ENCODE measurements at places on chromosomes 6 and 20.

DNA sequence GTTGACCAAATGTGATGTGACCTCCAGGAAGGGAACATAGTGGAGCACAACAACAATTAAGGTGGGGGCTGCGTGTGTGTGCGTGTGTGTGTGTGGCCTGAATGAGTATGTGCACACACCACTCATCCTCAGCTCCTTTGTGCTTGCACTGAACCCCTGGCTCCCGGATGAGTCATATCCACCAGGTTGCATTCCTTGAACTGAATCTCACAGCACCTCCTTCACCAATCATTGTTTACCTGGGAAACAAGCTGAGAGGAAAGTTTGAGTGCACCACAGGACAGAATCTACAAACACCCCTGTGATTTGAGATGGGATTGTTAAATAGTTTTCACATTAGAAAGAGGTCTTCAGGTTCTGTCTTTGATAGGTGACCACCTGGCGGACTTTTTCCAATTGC is 33.7 kb upstream of the GPR6 start:
- DNase-seq, result no peak

- DNase-seq, result no peak
These were observed 255.4 kb upstream of the STXBP5 start for GRCh38 chr6:146948790-146949342.

GRCh38 chr6:41049521-41049920 is 3.5 kb upstream of the APOBEC2 start:
- DNase-seq, result no peak

GRCh38 chr6:166435574-166435973 is 52.8 kb upstream of the MPC1 start:
- peak; percentile 33 for DNase-seq

DNA sequence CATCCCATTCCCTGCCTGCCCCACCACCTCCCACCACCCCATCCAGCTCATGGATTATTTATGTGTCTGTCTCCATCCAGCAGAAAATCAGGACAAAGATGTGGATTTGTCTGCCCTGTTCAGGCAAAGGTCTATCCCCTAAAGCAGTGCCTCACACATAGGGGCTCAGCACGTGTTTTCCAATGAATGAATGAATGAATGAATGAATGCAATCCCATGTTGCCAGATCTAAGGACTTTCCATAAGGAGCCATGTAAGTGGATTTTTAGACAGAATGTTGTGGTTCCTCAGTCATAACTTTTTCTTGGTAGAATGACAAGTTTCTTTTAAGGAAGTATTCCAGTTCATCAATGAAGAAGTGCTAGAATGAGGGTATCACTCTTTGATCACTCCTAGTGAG is 133.7 kb downstream of the RNASET2 start:
- no peak for DNase-seq

- DNase-seq, result peak; percentile 72
These were observed 10.3 kb upstream of the TULP1 start for GRCh38 chr6:35522660-35523658.

DNA sequence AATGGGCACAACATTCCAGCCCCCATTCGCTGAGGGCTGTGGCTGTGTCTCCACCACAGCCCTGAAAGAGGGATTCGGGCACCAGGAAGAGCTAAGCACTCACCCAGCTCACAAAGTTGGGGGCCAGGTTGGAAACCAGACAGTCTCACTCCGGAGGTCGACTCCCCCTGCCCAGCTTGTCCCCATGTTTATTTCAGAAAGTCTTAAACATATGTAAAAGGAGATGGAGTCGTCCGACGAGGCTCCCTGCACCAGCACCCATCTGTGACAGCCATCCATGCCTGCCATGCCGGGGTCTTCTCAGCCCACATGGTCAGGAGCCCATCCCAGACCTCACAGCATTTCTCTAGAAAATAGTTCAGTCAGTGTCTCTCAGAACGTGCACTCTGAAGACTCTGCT is 63.6 kb upstream of the STX16 start:
- no peak for DNase-seq

DNA sequence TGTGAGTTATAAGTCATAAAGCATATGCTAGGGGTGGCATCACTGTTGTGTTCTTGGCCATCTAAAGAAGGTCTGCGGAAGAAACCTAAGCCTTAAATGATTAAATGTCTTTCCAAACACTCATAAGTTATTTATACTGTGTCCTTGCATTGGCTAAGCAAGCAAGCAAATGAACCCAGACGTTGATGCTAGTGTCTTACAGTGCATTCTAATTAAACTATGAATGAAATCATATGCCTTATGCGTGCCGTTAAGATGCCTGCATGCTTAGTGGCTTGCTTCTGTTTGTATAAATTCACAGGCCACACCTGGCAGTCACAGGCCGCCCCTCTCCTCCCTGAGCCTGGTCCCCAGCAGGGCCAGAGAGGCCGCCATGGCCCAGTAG is 49.9 kb downstream of the RIN2 start:
- DNase-seq, result no peak

- no peak for DNase-seq
These were observed 9.1 kb upstream of the DEFB125 start for GRCh38 chr20:78338-78737.

DNA sequence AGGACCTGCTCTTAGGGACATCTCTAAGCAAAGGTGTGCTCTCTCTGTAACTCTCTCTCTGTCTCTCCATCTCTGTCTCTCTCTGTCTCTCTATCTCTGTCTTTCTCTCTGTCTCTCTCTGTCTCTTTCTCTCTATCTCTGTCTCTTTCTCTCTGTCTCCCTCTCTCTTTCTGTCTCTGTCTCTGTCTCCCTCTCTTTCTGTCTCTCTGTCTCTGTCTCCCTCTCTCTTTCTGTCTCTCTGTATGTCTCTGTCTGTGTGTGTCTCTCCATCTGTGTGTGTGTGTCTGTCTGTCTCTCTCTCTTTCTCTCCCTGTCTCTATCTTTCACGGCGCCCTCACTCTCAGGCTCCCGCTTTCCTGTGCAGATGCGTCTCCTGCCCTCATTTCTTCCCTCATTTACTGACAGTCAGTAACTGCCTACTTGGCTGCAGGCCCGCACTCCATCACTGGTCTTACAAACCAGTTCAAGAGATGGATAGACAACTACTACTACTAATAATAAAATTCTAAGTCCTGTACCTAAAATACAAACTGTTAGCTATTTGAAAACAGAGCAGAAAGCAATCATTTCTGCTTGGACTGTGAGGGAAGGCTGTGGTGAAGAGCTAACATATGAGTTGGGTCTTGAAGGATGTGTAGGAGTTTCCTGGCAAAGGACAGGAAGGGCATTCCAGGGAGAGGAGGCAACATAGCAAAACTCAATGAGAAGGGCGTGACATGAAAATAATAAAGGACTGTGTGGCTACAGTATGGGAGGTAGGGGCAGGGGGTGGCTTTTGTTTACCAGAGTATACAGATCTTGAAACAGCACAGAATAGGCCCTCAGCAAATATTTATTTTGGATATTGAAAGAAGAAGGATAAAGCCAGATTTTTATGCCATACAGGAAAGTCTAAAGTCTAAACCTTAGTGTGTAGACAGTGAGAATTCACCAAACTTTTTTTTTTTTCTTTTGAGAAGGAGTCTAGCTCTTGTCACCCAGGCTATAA is 67.8 kb upstream of the TAB2 start:
- no peak for DNase-seq

DNA sequence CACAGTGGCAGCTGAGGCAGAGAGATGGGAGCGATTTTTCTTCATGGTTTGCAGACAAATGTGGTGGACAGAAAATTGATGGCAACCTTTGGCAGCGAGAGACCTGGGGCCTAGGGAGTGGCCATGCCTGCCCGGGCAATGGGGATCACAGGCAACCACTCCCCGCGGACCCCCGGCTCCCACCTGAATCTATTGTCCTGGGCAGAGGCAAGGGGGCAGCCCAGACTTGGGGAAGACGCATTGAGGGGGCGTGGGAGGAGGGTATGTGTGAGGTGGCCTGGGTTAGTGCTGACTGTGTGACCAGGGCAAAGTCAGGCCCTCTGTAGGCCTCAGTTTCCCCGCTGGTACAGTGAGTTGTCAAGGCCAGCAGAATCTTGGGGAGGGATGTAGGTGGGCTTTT is 53.6 kb upstream of the BLCAP start:
- no peak for DNase-seq

- peak; percentile 91 for DNase-seq
These were observed 5.6 kb upstream of the ADGRF1 start for GRCh38 chr6:47047479-47048407.

DNA sequence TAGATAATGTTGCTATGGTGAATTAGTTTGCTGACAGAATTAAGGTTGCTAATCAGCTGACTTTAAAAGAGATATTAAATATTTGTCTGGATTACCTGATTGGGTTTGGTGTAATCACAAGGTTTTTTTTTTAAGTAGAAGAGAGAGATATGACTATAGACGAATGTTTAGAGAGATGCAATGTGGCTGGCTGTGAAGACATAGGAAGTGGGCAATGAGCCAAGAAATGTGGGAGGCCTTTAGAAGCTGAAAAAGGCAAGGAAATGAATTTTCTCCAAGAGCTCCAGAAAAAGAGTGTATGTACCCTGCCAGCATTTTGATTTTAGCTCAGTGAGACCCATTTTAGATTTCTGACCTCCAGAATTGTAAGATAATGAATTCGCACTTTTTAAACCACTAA is 598.3 kb downstream of the PKHD1 start:
- no peak for DNase-seq

DNA sequence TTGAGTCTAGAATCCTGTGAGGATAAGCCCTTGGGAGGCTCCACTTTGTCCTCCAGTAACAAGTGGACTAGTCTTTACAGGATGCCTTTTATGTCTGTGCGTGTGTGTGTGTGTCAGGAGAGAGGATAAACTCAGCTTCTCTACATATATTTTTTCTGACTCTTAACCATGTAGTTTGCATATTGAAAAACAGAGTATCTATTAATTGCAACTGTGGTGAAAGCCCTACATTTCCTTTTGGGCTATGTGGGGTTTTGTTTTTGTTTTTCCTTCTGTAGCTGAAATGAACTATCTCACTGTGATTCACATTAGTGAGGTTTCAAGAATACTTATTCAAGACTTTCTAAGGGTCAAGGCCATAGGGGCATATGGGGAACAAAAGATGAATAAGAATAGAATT is 17.7 kb downstream of the TPBG start:
- DNase-seq, result no peak

DNA sequence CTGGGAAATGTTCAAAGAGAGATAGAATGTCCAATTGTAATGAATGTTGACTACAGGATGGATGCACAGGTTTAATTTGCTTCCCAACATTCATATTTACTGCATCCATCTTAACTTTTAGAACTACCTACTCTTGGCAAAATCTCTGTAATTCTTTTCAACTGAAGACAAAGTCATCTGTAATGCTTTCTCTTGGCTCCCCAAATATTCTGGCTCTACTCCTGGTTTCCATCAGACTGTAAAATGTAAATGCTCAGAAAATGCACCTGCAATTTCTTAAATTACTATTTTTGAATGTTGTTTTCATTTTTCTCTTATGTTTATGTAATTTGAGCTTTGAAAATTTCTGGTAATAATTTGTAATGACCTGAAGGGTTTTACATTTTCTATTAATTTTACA is 480.8 kb upstream of the IMPG1 start:
- no peak for DNase-seq

GRCh38 chr6:5082487-5083306 is 2.4 kb upstream of the PPP1R3G start:
- DNase-seq, result peak; percentile 51

DNA sequence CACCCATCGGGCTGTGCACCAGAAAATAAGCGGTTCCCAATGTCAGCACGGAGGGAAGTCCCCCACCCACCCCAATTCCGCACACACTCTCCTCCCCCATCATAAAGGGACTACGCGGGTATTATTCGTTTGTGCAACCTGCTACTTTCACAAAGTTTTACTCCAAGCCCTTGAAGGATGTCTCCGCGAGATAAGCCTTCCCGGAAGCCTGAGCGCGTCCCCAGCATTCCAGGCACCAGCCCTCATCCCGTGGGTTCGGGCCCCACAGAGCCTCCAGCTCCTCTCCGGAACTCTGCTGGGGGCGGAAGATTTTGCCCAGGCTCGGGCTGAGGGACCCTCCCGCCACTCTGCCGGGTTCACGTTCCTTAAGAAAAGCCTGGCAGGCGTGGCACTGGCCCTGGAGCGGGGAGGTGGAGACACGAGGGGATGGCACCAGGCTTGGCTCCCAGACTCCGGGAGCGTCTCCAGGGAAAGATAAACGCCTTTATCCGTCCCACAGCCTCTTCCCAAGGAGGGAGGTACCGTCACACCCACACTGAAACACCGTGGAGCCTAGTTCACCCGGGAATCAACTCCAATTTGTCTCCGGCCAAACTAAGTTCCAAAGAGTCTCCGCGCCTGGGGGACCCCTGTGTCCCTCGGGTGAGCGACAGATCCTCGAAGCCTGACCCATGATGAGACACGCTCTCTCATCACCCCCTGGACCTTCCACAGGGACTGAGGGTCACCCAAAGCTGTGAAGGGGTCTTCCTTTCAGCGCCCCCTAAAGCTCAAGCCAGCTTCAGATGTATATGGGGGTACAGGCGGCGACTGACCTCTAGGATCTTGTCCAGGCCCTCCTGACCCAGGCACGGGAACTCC is 934 bp downstream of the KCNK5 start:
- DNase-seq, result no peak

GRCh38 chr6:155181498-155181897 is 82.3 kb upstream of the CLDN20 start:
- no peak for DNase-seq

- DNase-seq, result peak; percentile 67
These were observed 222.9 kb downstream of the UBE3D start for GRCh38 chr6:82842721-82843120.

GRCh38 chr6:111294374-111294967 is 188.5 kb downstream of the REV3L start:
- no peak for DNase-seq

DNA sequence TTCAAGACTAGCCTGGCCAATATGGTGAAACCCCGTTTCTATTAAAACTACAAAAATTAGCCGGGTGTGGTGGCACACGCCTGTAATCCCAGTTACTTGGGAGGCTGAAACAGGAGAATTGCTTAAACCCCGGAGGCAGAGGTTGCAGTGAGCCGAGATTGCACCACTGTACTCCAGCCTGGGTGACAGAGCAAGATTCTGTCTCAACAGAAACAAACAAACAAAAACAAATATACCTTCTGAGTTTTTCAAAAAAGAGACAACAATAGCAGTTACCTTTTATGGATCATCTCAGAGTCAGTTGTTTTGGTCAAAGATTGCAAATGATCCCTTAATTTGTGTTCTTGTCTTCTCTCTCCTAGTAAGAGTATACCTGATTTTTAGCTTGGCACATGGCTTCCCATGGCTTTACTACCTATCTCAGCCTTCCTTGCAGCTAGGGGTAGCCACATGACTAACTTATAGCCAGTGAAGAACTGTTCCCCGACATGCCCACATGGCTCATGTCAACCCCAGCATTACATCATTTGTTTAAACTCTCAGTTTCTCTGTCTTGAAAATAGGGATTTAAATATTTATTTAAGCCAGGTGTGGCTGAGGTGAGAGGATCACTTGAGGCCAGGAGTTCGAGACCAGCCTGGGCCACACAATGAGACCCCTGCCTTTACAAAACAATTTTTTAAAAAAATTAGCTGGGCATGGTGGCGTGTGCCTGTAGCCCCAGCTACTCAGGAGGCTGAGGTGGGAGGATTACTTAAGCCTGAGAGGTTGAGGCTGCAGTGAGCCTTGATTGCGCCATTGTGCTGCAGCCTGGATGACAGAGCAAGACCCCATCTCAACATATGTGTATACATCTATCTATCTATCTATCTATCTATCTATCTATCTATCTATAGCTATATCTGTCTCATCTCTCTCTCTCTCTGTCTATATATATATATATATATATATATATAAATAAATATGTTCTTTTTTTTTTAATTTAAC is 25.0 kb upstream of the SLC9A8 start:
- no peak for DNase-seq

Data from choroid plexus epithelial cell (primary cell).